ENCODE measurements at places on chromosomes 11 and 22.
A peak's percentile ranks its signal among the peaks of the same experiment; 100 is the strongest.

DNA sequence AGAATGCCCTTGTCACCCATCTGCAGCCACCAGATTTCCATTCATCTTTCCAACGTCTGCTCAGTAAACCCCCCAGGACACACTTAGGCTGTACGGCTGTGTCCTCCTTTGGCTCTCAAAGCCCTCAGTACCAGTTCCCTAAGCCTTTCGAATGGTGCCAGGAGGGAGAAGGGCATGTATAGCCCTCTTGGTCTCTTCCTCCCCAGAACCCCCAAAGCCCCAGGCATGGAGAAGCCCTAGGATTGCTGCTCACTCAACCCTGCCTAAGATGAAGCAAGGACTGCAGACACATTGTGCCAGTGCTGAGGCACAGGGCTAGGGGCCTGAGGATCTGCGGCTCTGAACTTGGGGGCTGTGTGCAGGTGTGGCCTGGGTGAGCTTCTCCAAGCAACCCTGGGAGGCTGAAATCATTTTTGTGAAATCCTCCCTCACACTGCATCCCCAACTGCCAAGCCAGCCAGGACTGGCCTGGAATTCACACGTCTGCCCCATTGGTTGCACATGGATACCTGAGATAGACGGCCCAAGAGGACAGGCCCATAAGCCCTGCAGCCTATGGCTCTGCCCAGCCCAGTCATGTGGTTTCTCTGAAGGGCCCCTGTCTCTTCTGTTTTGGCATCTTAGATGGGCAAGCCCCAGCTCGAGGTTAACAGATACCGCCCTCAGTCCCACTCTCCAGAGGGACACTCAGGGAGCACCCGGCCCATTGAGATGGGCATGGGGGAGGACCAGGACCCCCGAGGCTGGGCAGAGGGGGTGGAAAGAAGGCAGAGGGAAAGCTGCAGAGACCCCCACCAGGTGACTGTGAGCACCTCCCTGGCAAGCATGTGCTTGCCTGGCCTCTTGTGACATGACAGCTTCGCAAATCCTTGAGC, 34.0 kb downstream of the KCNQ1OT1 start:
- DNase-seq: peak; percentile 20

DNA sequence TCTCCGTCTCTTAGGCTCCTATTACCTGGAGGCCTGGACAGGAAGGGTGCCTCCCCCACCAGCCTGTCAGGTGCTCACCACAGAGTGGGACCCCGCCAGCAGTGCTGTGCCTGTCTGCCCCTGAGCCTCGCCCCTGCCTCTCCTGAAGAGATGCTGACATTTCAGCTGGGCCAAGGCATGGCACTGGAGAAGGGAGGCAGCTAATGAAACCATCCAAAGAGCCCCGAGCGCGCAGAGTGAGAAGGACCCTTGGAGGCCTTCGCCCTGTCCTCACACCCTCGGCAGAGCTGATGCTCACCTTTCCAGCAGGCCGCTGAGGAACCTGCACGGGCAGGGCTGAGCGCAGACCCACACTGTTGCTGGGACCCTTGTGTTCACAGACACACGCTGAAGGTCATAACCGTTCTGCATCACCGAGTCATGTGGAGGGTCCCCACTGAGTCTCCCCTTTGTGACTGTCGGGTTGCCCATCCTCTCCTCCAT, 2.1 kb upstream of the LRFN4 start:
- DNase-seq: peak; percentile 19

- DNase-seq: no peak
Measured at GRCh38 chr22:32226326-32227104, 21.6 kb upstream of the RFPL2 start.

- DNase-seq: no peak
Measured at GRCh38 chr22:44419429-44419828, 78.6 kb downstream of the RTL6 start.

DNA sequence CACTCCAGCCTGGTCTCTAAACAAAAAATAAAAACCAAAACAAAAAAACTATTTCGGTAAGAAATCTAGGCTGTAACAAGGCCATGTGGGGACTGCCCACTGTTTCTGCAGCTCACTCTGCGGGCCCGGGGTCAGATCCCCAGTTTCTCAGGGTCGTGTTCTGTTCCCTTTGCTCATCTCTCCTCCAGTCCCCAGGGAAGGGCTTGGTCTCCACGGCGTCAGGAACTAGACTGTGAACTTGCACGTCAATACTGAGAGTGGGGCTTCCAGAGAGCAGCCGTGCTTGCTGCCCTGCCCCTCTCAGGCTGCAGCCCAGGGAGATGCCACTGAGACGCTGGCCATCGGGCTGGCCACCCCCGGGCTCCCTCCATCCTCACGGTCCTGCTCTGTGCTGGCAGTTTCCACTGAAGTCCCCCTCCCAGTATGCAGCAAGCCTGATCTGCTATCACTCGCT, 33.7 kb upstream of the MOB2 start:
- DNase-seq: no peak

GRCh38 chr22:20532256-20532993, 25.0 kb downstream of the MED15 start:
- no peak for DNase-seq

- DNase-seq: no peak
Measured at GRCh38 chr11:78595436-78596130, 20.9 kb upstream of the NARS2 start.

DNA sequence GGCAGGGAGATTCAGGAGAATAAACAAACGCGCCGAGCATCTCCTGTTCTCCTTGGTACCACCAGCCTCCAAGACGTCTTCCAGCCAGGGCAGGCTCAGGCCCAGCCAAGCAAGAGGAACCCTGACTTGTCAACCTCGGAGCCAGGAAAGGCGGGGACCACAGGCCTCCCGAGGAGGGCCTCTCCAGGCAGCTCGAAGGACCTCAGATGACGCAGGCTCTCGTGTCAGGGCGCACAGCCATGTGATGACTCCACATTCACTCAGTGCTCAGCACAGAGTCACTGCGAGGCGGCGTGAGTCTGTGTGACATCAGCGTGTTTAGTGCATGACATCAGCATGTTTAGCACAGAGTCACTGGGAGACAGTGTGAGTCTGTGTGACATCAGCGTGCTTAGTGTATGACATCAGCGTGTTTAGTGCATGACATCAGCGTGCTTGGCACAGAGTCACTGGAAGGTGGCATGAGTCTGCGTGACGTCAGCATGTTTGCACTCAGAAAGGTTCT, 241.4 kb downstream of the BRD1 start:
- DNase-seq: no peak

- DNase-seq: no peak
Measured at GRCh38 chr11:57643802-57644201, 5.9 kb downstream of the YPEL4 start.

DNA sequence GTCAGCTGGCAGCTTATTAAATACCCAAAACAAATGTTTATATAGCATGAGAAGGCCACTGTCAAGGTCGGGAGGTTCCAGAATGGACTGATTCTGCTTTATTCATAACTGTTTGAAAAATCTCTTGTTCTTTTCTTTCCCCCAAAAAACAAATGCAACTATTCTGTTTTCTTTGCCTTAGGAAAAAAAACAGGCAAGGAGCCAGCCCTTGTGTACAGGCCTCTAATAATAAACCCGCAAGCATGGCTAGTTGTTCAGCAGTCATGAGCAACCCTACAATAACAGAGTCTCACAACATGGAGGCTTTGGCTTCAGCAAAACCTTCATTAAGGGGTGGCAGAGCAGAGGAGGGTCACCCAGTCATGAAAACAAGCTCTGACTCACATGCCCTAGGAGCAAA, 191.7 kb downstream of the KIRREL3 start:
- DNase-seq: no peak
